ENCODE measurements at places on chromosomes 12 and 14.

- DNase-seq, result no peak
Observed at GRCh38 chr12:13562915-13563742, 366.6 kb downstream of the EMP1 start.

- DNase-seq, result no peak
Observed at GRCh38 chr14:99524091-99524661, 43.0 kb downstream of the CCNK start.

GRCh38 chr14:75264036-75264435, 14.6 kb upstream of the FOS start:
- DNase-seq, result no peak

DNA sequence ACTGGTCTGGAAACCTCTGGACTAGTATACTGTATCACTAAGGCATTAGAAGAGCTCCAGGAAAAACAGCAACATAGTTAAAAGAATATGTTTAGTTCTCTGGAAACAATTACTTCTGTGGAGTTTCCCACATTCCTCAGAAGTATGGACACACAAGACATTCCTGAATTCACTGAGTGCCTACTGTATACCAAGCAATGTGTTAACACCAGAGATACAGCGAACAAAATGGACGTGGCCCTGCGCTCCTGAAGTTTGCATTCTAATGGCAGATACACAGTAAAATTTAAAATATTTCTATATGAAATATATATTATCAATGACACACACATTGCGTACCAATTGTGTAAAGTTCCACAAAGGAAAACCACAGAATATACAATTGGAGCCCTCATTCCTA, 1.1 kb downstream of the ANGEL1 start:
- no peak for DNase-seq

DNA sequence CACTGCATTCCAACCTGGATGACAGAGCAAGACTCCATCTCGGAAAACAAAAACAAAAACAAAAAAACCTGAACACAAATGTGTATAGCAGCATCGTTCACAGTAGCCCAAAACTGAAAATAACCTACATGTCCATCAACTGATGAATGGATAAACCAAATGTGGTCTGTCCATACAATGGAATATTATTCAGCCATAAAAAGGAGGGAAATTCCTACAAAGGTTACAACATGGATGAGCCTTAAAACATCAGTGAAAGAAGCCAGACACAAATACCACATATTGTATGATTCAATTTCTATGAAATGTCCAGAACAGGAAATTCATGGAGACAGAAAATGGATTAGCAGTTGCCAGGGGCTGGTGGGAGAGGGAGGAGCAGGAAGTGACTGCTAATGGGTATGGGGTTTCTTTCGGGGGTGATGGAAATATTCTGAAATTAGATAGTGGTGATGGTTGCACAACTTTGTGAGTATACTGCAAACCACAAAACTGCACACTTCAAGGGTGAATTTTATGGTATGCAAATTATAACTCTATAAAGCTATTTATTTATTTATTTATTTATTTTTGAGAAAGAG, 4.0 kb downstream of the MYL2 start:
- DNase-seq, result no peak

- no peak for DNase-seq
Observed at GRCh38 chr14:105845725-105846309, 319.4 kb downstream of the TMEM121 start.

- DNase-seq, result no peak
Observed at GRCh38 chr12:110590059-110590458, 6.9 kb upstream of the PPTC7 start.

GRCh38 chr12:74988156-74988555, 221.5 kb downstream of the KCNC2 start:
- no peak for DNase-seq

DNA sequence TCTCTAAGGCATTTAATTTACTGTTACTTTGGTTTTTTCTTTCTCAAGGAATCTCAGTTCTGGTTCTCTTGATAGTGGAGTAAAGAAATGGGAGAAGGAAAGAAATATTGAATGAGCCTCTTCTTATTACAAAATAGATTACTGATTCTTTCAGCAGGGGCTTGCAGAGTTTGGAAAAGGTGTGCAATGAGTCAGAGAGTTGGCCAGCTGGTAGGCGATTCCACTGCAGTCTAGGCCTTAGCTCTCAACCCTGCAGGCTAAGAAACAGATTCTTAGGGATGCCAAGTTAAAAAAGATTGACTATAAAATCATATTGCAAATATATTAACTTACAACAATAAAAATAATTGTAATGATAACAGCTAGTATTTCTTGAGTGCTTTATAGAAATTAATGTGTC, 25.8 kb downstream of the NR1H4 start:
- no peak for DNase-seq

- no peak for DNase-seq
Observed at GRCh38 chr12:21676776-21677175, 19.1 kb upstream of the LDHB start.

DNA sequence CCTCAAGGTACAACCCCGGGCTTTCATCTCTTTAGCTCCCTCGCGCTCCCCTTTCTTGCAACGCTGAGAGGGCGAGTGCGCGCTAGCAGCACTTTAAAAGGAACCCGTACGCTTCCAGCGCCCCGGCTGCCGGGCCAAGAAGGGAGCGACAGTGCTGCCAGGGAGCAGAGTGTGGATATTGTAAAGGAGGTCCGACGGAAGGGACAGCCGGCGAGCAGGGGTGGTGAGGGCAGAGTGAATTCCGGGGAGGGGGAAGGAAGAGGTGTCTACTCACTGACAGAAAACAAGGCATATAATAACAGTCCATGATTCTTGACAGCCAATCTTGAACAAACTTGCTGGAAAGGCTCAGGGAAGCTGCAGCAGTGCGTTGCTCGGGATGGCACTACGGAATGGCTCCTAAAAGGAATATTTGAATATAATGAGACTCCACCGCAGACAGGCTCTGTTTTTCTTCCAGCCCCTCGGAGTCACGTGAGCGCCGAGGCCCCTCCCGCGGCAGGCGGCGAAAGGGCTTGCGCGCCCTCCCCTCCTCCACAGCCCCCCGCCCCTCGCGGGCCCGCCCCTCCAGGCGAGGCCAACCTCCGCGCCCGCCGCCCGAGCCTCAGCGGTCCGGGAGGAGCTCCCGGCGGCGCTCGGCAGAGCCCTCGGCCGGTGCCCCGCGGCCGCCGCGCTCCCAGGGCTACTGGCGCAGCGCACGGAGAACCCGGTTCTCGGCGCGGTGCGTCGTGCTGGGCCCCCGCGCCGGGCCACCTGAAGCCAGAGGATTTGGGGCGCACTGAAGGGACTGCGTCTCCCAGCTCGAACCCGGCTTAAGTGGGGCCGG, 3.4 kb downstream of the BMP4 start:
- peak; percentile 88 for DNase-seq

DNA sequence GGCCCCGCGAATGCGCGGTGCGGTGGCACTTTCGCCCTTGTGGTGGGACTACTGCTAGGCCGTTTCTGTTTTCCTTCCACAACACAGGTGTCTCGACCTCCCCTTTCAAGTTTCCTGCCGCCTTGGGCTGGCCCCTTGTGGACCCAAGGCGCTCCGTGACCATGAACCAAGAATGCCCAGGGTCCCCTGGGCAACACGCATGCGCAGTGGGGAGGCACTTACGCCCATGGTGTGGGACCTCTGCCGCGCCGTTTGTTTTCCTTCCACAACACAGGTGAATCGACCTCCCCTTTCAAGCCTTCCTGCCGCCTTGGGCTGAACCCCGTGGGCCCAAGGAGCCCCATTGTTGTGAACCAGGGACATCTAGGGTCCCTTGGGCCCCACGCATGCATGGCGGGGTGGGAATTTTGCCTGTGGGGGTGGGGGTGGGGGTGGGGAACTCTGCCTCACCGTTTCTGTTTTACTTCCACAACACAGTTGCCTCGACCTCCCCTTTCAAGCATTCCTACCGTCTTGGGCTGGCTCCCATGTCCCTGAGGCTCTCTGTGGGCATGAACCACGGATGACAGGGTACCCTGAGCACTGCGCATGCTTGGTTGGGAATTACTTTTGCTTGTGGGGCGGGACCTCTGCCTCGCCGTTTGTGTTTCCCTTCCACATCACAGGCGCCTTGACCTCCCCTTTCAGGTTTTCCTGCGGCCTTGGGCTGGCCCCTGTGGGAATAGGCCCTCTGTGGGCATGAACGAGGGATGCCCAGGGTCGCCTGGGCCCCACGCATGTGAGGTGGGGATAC, 355.1 kb downstream of the ALG10 start:
- no peak for DNase-seq

DNA sequence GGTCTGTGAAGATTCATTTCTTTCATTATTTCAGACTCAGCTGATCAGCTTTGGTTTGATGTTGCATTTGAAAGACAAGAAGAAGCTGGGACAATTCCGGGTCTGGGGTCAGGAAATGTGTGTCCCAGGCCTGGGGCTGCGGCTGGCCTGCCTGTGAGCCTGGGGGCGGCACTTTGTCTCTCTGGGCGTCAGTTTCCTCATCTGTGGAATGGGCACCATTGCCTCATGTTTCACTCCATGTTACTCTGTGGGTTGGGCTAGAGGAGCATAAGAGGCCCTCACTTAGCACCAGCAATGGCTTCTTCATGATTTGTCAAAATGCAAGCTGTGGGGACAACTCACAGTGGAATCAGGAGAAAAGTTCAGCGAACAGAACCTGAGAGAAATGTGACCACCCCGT, 570.1 kb downstream of the VRK1 start:
- no peak for DNase-seq

- no peak for DNase-seq
Observed at GRCh38 chr12:98060411-98060810, 455.0 kb upstream of the TMPO start.

DNA sequence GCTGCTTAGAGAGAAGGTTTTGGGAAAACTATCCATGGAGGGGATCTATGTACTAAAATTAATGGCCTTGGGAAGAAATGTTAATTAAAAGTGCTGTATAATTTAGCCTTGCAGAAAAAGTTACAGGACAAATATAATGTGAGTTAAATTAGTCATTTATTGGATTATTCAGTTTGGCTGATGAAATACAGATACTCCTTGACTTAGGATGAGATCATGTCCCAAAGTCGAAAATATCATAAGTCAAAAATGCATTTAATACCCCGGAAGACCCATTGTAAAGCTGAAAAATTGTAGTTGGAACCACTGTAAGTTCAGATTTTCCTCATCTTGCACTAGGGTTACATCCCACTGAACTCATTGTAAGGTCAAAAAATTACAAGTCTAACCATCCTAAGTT, 9.7 kb downstream of the RTRAF start:
- DNase-seq, result peak; percentile 23

- DNase-seq, result no peak
Observed at GRCh38 chr14:31703056-31703455, 141.9 kb downstream of the NUBPL start.

- DNase-seq, result no peak
Observed at GRCh38 chr14:69199786-69200185, 8.5 kb downstream of the EXD2 start.

DNA sequence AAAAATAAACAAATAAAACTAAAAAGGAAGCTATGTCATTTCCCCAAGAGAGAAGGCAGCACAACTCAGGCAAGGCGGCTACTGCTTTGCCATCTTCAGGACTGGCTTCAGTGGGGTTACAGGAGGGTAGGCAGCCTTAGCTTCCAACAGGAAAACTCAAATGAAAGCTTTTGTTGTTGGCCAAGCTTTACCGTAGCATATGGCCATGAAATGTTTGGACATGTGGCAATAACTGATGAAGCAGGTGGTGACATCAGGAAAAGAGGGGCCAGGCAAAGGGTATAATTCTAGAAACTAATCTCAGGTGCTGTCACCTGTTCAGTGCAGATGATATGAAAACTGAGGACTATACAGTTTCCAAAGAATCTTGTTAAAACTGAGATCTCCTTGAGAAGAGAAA, 22.8 kb upstream of the NPFF start:
- DNase-seq, result no peak

- no peak for DNase-seq
Observed at GRCh38 chr14:26143057-26143456, 454.8 kb downstream of the NOVA1 start.

- DNase-seq, result no peak
Observed at GRCh38 chr12:78164154-78164553, 333.5 kb downstream of the NAV3 start.

DNA sequence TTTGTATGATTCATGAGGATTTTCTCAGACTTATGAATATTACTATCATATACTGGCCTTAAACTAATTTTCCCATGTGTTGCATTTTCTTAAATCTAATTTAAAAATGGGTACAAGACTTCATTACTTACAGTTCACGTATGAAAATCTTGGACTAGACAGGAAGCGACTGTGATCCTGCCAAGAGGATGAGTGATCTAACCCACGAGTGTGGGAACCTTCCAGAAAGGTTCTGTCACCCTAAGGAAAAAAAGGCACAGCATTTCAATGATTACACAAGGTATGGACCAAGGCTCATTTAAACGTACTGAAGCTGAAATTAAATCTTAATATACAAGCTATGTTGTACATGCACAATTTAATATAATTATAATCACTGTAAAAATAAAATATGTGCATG, 293.5 kb upstream of the DIO2 start:
- DNase-seq, result no peak

GRCh38 chr14:20746566-20746965, 879 bp downstream of the EDDM3A start:
- no peak for DNase-seq

DNA sequence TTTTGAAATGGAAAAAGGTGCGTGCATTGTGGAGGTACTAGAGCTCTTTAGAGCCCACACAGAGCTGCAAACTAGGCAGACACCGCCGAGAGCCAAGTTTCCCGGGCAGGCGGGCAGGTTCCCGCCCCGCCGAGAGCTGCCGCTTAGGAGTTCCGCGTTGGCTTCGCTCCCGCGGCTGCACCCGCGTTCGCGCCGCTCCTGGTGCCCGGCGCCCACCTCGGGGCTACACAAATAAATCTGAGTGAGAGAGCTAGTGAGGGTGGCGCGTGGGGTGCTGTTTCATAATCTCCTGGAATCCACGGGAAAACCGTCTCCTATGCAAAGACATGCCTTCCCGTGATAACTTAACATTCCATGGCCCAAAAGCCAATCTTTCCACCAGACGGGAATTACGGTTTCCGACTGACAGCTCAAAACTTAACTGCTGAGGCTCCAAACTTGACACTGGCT, 645 bp downstream of the KITLG start:
- DNase-seq, result peak; percentile 69

DNA sequence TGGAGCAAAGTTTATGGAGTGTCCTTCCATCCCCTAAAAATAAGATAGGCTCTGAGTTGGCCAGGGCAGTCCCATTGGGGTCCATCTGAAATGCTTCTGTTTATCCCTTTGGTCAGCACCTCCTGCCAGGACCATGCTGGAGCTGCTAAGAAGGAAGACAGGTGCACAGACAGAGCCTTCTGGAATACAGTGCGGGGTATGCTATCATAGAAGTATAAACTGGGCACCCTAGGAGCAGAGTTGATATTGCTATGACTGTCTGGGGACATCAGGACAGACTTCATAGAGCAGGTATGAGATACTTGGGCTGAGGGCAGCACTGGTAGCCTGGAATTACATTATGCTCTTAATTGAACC, 170.4 kb upstream of the HIF1A start:
- DNase-seq, result no peak

DNA sequence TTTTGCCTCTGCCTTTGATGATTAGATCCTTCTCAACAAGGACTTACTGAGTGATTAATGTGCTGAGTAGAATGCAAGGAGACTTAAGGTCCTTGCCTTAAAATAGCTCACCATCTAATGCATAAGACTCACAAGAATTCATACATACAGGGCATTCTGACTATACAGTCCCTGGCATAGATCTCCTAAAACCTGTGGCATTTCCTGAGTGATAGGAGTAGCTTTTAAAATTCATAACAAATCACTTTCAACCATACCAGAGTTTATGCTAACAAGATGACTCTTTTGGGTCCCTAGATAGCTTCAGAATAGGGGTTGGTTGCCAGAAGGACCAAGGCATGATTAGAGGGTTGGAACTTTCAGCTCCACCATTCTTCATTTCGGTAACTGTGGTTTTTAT, 48.8 kb downstream of the STXBP6 start:
- DNase-seq, result no peak

Measured in skin of body (tissue), 3 donors.